Jurkat, Clone E6-1 (cell line): ENCODE measurements at places on chromosomes 2 and 18.
A peak's percentile ranks its signal among the peaks of the same experiment; 100 is the strongest.

DNA sequence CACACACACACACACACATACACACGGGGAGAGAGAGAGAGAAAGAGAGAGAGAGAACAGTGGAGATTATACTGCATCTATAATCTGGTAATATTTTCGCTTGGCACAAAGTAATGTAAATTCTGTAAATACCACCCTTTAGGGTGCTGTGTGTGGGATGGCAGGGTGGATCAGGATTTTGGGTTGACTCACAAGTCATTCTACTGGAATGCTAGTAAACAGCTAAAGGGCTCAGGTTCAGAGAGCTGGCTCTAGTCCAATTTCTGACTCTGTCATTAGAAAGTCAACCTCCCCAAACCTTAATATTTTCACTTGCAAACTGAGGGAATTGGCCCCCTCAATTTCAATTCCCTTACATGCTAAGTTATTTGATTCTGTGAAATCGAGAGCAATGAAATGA lies 308.3 kb downstream of the TSN start:
- no peak for DNase-seq

DNA sequence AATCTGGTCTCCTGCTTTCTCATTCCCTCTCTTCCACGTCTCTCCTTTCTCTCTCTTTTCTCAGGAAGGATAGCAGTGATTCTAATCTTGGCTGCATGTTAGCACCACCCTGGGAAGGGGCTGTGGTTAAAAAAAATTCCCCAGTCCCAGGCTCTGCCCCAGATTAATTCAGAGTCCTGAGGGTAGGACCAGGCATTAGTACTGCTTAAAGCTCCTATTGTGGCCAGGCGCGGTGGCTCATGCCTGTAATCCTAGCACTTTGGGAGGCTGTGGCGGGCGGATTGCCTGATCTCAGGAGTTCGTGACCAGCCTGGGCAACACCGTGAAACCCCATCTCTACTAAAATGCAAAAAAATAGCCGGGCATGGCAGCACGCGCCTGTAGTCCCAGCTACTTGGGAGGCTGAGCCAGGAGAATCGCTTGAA lies 35.4 kb upstream of the EML4 start:
- no peak for DNase-seq

- no peak for DNase-seq
Measured at GRCh38 chr18:27803957-27804356, 373.0 kb downstream of the CDH2 start.

GRCh38 chr2:241168366-241168765 lies 18.1 kb downstream of the PPP1R7 start:
- DNase-seq: no peak

DNA sequence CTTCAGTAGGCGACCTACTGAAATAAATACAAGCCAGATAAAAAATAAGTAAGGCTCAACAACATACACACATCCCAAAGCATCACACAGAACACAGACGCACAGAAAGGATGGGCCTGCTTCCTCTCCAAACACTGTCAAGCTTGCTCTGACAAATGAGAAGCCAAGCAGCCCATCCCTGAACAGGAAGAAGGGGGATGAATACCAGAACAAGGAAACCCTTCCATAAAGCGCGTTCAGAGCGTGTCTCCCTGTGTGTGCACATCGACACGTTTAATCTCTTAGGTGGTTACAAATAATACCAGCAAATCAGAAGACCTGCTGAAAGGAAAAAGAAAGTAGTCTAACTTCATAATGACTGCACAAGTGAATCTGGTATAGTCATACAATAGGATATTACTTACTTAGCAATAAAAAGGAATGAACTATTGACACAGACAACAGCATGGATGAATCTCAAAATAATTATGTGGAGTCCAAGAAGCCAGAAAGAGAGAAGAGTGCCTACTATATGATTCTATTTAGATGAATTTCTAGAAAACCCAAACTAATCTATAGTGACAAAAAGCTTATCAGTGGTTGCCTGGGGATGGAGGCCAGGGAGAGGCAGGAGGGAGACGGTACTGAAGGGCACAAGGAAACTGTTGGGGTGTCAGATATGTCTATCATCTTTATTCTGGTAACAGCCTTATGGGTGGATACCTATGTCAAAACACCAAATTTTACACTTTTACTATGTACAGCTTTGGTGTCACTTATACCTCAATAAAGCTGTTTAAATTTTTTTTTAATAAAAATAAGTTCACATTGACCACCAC lies 26.8 kb downstream of the MBOAT2 start:
- no peak for DNase-seq

DNA sequence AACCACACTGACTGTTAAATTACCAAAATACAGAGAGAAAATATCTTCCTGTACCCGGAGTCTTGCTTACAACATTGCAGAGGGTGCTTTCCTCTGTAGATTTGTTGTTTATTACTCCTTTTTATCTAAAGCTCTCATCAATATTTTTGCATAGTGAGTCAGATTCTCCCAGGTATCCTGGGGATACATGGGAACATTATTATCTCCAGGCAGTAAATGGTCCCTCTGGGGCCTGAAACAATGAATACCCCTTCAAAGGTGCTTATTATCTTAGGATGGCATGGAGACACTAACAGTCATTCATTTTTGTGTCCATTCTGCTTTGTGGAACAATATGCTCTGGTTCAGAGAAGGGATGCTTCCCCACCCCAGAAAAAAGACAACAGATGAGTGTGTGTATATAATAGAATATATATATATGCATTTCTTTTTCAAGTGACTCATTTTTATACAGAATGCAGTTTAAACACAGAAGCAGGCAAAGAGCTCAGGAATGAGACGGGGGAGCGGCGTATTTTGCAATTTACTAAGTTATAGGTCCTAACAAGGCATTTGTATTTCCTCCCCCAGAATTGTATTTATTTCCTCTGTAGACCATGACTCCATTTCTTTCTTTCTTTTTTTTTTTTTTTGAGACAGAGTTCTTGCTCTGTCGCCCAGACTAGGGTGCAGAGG lies 424.8 kb upstream of the ZEB2 start:
- DNase-seq: no peak

DNA sequence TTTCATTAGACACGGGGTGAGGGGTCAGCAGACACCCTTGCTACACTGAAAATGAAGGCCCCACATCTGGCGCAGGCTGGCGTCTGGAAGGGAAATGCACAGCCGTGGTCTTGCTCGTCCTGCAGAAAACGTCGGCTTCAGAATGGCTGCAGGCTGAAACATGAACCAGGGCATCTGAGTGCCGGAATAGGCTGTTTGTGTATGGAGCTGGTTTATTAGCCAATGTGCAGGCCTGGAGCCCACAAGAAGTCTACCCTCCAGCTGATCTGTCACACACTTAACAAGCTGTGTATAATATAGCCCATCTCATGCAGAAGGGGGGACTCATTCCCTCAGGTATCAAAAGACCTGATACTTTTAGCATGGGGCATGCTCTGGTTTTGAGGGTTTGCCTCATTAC lies 153.4 kb upstream of the SOX11 start:
- DNase-seq: peak; percentile 41

GRCh38 chr2:58228299-58228698 lies 12.8 kb downstream of the FANCL start:
- DNase-seq: no peak

DNA sequence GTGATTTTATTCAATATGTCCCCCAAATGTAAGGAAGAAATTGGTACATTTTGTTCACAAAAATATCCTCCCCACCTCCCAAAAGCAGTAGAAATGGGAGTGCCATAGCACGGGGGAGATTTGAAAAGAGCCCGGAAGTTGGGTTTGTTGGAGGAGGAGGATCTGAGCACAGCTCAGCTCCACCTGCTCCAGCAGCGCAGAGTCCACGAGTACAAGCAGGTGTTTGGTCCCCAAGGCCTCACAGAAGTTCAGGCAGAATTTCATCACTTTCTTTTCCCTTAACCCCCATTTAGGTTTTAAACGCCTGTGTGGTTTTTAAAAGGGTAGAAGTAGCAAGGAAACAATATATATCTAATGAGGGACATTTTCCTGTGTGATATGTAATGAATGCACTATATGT lies 56.0 kb downstream of the TRAPPC12 start:
- DNase-seq: peak; percentile 83

DNA sequence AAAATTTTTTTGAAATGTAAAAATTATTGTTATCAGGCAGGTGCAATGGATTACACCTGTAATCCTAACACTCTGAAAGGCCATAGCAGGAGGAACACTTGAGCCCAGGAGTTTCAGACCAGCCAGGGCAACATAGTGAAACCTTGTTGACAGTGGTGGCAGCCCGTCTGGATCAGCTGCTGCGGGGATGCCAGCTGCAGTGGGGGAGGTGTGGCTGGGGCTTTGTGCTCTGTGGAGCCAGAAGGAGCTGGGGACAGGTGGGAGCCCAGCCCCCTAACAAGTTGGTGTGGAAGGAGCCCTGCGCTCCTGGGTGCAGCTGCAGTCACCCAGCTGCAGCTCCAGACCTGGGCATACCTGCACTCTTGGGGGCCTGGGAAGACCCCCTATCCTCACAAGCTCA lies 182.4 kb upstream of the MC4R start:
- DNase-seq: no peak

- DNase-seq: no peak
Measured at GRCh38 chr2:86518481-86518880, 44.8 kb downstream of the CHMP3 start.

DNA sequence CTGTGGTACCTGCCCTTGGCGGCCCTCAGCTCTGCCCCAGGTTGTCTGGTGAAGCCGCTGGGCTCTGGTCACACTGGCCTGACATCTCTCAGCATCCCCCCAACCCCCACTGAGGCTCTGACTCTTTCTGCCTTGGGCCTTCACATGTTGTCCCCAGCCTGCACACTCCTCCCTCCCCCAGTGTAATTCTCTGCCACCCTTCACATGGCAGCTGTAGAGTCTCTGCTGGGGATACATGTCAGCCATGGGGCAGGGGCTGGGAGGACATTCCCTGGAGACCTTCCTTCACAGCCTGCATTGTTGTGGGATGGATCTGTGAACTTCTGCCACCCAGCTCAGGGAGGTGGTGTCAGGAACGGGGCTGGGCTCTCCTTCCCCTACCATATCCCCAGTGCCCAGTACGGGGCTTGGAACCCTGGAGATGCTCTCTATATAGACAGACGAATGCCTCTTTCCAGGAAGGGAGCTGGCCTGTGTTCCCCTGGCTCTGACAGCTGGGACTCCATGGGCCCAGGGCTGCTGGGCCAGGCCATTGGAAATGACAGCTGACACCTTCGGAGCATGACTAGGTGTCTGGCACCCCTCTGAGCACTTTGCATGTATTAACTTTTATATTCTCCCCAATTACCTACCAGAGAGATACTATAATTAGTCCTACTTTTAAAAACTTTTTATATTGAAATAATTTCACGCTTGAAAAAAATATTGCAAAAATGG lies 151.5 kb downstream of the INHBB start:
- DNase-seq: no peak

DNA sequence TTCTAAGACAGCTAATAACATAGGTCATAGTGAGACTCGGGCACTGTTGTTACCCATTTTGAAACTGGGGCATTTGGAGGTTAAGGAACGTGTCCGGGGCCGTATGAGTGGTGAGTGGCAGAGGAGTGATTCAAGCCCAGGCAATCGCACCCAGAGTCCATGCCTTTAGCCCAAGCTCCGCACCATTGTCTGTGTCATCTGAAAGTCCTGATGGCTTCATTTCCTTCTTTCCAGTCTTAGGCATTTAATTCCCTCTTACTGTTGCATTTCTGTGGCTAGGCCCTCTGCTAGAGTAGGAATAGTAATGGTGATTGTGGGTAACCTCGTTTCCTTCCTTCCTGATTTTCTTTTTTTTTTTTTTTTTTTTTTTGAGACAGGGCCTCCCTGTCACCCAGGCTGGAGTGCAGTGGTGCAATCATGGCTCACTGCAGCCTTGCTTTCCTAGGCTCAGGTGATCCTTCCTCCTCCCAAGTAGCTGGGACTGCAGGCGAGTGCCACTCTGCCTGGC lies 49.8 kb upstream of the ASB1 start:
- peak; percentile 37 for DNase-seq

DNA sequence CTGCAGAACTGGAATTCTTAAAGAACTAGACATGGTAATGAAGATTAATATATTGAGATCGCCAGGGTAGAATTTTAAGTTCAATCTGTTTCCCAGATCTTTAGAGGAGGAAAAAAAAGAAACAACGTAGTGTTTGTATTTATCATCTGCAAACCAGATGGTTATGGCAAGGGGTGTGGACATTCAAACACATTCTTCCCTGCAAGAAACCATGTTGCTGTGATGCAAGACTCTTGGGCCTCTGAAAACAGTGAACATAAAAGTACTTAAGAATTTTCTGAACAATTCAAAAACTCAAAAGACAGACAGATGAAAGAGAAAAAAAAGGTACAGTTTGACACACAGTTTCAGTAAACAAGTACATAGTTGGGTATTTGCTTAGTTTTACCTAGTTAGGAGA lies 35.6 kb downstream of the COL5A2 start:
- no peak for DNase-seq

- peak; percentile 36 for DNase-seq
Measured at GRCh38 chr2:96354492-96354891, 18.9 kb downstream of the NCAPH start.

- DNase-seq: no peak
Measured at GRCh38 chr18:59075923-59076322, 63.8 kb upstream of the SEC11C start.

- no peak for DNase-seq
Measured at GRCh38 chr2:106080959-106081358, 113.1 kb downstream of the UXS1 start.

- no peak for DNase-seq
Measured at GRCh38 chr2:152099367-152100050, 665 bp upstream of the CACNB4 start.

DNA sequence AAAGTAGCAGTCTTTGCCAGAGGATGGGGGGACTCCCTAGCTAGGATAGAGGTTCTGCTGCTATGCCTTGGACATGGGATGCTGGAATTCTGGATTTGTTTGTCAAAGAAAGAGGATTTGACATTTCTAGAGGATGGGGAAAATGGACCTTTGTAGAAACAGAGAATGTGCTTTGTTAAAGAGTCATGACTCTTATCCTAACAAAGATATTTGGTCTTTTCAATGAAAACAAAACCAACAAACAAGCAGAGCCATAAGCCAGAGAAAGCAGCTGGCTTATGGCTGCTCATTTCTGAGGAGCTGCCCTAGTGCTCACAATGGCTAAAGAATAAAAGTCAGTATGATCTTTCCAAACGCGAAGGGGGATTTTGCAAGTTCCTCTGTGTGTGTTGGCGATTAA lies 40.8 kb upstream of the MAPRE2 start:
- DNase-seq: no peak

- DNase-seq: no peak
Measured at GRCh38 chr2:207184348-207184747, 18.6 kb upstream of the KLF7 start.

DNA sequence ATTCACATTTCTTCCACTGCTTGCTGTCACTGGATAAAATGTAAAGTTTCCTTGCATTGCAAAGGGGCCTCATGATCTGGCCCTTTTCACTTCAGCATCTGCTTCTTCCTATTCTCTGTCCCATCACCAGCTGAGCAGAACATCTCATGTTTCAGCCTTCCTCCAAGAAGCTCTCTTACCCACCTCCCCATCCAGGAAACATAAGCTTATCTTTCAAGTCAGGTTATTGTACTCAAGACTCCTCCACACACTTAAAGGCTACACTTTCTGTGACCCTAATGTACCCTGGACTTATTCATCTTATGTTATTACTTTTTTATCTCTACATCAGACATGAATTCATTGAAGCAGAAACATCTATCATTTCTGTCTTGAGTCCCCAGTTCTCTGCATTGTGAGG lies 230.5 kb downstream of the PMAIP1 start:
- no peak for DNase-seq

- DNase-seq: no peak
Measured at GRCh38 chr2:191954451-191954850, 107.6 kb upstream of the CAVIN2 start.

GRCh38 chr2:105371810-105372209 lies 27.0 kb downstream of the FHL2 start:
- DNase-seq: no peak

GRCh38 chr2:215210082-215210481 lies 71.7 kb upstream of the ABCA12 start:
- DNase-seq: no peak

GRCh38 chr2:2825062-2825461 lies 494.0 kb upstream of the MYT1L start:
- no peak for DNase-seq
